K562 (cell line): ENCODE measurements at places on chromosomes 5 and 9. TPM values are rescaled to one million over a fixed set of nuclear protein-coding genes. Genes with fewer than 3 reads are reported as not detected.

GRCh38 chr5:137901011-137901817 is 12.0 kb downstream of the PKD2L2 start:
- DNase-seq: no peak

PCDHA9 gene
- total RNA-seq: not detected in 2 replicates

GRCh38 chr5:102716017-102716416 is 39.1 kb upstream of the PAM start:
- DNase-seq: no peak

GRCh38 chr5:143401227-143402016 is 2.1 kb downstream of the NR3C1 start:
- DNase-seq: no peak

DNA sequence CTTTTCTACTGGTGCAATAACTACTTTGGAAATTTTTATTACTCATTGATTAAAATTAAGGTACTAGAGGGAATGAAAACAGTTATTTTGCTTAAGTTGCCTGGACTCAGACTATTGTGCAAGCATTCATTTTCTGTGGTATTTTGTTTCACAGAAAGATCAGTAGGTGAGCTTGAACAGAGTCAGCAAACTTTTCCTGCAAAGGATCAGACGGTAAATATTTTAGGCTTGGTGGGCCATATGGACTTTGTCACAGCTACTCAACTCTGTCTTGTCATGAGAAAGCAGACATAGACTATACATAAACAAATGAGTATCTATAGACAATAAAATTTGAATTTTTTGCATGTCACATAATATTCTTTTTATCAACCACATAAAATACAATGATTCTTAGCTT is 1036.4 kb downstream of the NR2F1-AS1 start:
- DNase-seq: no peak

GRCh38 chr5:176851871-176852658 is 41.7 kb downstream of the UNC5A start:
- DNase-seq: no peak

GRCh38 chr5:90886381-90886780 is 327.8 kb downstream of the ADGRV1 start:
- DNase-seq: no peak

CATSPER3 gene
- 0.34 and 0.49 TPM in 2 replicates for total RNA-seq

DNA sequence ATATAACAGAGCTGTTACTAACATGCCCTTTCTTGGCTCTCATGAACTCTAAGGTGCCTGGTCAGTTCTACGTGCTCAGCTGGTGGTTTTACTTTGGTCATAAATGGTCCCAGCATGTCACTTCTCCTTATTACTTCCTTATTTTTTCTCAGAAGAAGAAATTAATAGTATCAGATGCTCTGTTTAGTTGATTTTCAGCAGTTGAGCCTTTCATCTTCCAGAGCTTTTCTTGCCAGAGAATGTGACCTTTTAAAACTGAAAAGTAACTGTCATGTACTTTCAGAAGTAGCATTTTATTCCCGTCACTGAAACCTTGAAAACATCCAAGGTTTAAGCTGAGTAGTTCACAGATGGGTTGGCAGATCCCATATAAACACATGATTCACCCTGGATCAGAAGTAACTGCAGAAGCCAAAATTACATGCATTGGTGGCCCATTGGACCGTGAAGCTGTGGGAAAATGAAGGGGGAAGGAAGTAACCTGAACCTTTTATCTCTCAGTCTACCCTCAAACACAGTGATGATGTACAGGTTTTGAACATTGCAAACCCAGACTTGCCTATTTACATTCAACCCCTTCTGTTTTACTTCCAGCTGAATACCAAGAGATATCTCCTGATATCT is 50.5 kb downstream of the HACD4 start:
- no peak for DNase-seq

DNA sequence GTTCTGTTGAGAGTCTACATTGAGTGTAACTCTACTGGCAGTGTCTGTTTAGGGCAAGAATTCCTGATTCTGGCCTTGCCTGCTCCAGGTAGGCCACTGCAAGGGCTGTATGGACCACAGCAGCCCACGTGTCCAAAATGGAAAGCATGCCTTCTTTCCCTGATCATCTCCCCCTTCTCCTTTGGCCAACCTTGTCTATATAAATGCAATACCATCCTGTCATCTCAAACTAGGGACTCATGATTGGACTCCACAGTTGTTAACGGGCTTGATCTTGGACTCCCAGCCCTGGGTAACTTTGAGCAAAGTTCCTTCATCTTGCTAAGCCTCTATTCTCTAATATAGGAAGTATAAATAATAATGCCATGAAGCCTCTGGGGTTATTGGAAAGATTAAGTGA is 533.6 kb downstream of the BNC2 start:
- DNase-seq: no peak

FOXD4L6 gene
- total RNA-seq: not detected in 2 replicates

DNA sequence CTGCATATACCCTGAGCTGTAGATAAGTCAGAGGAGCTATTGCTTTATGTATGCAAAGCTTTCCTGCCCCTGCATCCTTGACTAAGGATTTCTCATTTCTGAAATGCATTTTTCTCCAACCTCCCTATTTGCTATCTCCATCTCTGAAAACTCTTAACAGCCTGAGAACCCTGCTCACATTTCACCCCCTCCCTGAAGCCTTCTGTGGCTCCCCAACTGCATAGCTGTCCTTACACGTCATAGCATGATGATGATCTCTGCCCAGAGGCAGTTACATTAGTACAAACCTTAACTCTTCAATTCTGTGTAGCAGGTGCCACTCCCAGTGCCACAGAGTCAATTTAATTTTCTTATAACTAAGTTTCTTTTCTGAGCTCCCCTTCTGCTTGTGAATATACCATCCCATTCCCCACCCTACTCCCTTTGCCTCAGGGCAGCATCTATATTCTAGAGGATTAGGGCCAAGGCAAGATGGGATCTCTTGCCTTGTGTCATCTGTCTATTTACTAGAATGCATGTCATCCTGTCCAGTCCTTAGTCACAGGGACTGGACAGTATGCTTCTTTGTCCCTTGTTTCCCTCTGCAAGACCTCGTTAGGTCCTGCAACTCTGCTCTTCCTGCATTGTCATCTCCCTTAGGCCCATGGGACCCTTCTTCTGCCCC is 149.7 kb upstream of the SPRY4 start:
- DNase-seq: no peak

GRCh38 chr5:8879248-8879647 is 666.6 kb downstream of the SEMA5A start:
- no peak for DNase-seq

GRCh38 chr5:140101179-140101578 is 12.7 kb upstream of the PURA start:
- no peak for DNase-seq

DNA sequence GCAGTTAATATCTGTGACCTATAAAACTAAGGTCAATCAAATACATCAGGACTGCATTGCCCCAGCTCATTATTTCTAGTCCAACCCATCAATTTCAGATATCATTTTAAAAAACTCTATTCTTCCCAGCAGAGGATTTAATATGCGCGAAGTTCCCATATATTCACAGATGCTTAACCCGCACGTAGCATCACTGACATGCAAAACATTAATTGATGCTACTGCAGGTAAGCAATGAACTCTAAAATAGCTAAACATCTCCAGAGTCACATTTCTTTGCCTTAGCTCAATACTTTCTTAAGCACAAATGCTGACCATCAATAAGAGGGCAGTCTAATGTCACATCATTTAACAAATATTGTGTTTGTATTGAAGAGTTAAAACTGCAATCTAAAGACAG is 586.6 kb upstream of the CDH18 start:
- DNase-seq: no peak

NDUFS6 gene
- 97.2 and 104 TPM in 2 replicates for total RNA-seq

- no peak for DNase-seq
These were observed 208.7 kb downstream of the GADD45G start for GRCh38 chr9:89813482-89813881.

EGFL7 gene
- 213 and 225 TPM in 2 replicates for total RNA-seq

DNA sequence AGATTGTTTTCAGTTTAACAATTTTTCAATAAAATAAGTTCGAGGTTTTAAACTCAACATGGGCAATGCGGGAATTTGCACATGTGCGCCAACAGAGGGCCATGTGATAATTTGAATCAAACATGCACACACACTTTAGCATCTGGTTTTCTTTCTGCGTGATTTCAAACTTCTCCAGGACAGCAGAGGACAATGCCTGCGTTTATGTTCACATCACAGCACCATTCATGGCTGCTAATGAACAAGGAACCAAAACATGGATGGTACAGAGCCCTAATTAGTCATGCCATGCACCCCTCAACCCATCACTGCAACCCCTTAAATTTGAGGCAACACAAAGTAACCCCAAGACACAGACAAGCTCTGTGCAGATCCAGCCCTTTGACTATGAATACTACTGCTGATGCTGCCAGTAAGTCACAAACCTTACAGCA is 2.8 kb downstream of the SHC3 start:
- DNase-seq: no peak

- DNase-seq: no peak
These were observed 95.7 kb upstream of the FAM120A start for GRCh38 chr9:93355827-93356226.

INSYN2B gene
- total RNA-seq: not detected in 2 replicates

ENHO gene
- 0.24 TPM in 1 of 2 replicates, not detected in the other for total RNA-seq

PIP5KL1 gene
- 3.0 and 3.7 TPM in 2 replicates for total RNA-seq

- no peak for DNase-seq
These were observed 9.7 kb upstream of the UBAP1 start for GRCh38 chr9:34169125-34169524.

FRMPD1 gene
- not detected in 2 replicates for total RNA-seq

DNA sequence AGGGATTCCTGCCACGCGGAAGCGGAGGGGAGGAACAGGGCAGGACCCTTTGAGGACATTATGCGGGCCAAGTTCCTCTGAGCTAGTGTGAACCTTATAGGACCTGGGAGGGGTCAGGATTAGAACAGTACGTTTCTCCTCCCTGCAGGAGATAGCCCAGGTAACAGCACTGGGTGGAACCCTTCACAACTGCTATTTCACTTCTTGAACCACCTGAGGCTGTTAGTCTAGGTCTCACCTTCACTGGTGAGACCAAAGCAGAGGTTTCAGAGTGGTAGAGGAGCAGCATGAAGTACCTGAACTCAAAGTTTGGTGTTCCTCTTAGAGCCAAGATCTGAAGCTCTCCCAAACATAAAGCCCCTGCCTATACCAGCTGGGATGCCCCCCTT is 832 bp downstream of the EIF4EBP3 start:
- DNase-seq: no peak

DNA sequence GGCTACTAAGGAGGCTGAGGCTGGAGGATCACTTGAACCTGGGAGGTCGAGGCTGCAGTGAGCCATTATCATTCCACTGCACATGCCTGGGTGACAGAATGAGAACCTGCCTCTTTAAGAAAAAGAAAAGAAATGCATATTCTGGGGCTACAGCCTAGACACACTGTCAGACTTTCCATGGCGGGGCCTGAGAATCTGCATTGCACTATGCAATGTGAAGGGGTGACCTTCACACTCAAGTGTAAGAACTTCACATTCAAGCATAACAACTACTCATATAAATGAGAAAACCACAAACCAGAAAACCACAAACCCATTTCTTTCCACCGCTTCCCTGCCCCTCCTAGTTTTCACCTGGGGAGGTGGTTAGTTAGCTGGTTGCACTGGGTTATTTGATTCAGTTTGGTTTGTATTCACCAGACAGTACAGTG is 18.0 kb upstream of the FBP2 start:
- DNase-seq: no peak

DNA sequence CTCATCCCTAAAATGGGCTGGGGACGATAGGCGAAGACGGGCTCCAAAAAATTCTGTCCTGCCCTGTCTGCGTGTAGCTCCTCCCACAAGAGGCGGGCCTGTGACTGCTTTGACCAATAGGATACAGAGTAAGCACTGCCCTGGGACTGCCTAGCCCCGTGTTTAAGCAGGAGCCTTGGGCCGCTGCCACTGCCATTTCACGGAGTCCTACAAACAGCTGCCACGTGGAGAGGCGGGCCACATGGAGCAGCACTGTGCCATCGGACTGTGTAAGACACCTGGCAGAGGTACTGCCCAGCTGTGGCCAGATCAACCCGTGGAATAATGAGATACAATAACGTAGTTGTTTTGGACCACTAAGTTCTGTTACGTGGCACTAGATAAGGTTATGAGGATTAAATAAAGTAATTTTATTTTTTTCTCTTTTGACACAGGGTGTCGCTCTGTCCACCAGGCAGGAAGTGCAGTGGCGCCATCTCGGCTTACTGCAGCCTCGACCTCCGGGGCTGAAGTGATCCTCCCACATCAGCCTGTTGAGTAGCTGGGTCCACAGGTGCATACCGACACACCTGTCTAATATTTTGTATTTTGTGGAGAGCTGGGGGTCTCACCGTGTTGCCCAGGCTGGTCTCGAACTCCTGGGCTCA is 87.2 kb downstream of the LMNB1 start:
- peak; percentile 94 for DNase-seq

- peak; percentile 25 for DNase-seq
These were observed 644.6 kb downstream of the PRR16 start for GRCh38 chr5:121108725-121109124.

LCN1 gene
- total RNA-seq: not detected in 2 replicates

DNA sequence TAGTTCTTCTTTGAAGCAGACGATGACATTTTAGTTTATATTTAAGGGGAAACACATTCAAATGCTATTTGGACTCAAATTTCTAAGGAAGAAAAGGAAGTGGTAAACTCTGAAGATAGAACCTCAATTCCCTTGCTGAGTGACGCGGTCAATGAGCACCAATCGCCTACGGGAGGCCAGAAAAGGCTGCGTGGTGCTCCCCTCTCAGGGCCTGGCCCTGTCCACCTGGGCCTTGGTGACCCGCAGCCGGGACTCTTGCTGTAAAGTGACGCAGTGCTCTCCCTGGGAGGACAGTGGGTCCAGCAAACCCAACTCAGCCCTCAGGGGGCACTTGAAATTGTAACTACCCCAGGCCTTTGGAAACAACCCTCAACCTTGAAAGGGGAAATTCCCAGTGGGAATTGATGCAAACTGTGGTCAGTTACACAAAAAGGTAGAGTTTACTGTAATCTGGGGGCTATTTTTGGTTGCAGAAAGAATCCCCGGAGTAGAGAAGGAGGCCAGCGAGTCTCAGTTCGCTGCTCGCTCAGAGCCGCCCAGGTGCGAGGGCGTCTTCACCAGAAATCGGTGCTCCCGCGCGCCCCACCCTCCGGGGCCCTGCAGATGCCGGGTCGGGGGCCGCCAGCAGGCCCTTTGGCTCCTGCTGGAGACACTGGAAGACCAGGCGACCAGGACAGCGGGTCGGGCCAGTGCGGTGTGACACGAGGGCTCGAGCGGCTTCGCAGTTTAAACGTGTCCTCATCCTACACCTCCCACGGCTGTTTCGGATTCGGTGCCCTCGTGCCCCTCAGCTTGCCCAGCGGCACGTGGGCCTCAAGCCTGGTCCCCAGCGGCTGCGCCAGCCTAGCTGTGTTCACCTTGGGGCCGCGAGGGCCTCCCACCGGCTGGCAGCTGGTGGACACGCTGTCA is 1.4 kb upstream of the ANKRD33B start:
- DNase-seq: no peak

DNA sequence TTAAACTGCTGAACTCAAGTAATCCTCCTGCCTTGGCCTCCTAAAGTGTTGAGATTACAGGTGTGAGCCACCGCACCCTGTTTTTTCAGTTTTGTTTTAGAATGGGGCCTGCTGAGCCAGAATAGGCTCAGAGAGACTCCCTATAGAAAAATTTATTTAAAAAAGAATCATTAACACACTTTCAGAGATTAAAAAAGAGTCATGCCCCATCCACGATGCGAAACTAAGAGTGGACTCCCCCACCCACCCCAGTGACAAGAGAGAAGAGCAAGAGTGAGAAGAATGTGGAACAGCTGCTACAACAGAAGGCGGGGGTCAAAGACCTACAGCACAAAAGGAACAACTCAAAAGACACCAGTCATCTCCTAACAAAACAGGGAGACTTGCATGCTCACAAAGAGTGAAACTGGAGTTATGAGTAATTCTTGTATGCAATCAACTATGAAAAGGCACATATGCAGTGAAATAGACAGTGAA is 47.2 kb downstream of the GLDC start:
- DNase-seq: no peak

GRCh38 chr5:173660481-173661280 is 44.2 kb upstream of the BOD1 start:
- no peak for DNase-seq
